NCI-H1105 (cell line): ENCODE measurements at places on chromosomes 1 and 21.
A peak's percentile ranks its signal among the peaks of the same experiment; 100 is the strongest.

GRCh38 chr1:22976461-22977243 lies 4.0 kb upstream of the LACTBL1 start:
- DNase-seq = peak; percentile 68

GRCh38 chr1:180157576-180158057 lies 2.9 kb downstream of the QSOX1 start:
- peak; percentile 23 for DNase-seq

DNA sequence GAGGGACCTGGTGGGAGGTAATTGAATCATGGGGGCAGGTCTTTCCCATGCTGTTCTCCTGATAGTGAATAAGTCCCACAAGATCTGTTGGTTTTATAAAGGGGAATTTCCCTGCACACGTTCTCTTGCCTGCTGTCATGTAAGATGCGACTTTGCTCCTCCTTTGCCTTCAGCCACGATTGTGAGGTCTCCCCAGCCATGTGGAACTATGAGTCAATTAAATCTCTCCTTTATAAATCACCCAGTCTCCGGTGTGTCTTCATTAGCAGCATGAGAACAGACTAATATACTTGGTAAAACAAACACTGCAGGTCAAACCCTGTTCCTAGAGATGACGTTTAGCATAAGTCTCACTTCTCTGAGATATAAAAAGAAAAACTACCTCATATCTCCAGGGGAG lies 148.3 kb downstream of the MATN1 start:
- no peak for DNase-seq

GRCh38 chr1:65958561-65959350 lies 166.1 kb downstream of the PDE4B start:
- peak; percentile 41 for DNase-seq

DNA sequence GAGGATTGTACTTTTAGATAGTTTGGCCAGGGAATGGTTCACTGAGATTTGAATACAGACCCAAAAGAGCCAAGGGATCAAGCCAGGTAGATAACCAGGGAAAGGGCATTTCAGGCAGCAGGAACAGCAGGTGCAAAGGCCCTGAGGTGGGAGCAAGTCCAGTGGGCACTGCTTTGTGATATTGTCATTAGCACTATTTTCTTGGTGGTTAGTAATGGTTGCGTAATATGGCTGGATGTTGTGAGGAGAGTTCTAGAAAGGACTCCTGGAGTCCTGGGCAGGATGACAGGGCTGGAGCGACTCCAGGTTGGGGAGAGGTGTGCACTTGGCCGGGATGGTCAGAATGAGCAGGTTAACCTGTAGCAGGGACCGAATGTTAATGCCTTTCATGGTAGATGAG lies 4.4 kb downstream of the AZIN2 start:
- no peak for DNase-seq

DNA sequence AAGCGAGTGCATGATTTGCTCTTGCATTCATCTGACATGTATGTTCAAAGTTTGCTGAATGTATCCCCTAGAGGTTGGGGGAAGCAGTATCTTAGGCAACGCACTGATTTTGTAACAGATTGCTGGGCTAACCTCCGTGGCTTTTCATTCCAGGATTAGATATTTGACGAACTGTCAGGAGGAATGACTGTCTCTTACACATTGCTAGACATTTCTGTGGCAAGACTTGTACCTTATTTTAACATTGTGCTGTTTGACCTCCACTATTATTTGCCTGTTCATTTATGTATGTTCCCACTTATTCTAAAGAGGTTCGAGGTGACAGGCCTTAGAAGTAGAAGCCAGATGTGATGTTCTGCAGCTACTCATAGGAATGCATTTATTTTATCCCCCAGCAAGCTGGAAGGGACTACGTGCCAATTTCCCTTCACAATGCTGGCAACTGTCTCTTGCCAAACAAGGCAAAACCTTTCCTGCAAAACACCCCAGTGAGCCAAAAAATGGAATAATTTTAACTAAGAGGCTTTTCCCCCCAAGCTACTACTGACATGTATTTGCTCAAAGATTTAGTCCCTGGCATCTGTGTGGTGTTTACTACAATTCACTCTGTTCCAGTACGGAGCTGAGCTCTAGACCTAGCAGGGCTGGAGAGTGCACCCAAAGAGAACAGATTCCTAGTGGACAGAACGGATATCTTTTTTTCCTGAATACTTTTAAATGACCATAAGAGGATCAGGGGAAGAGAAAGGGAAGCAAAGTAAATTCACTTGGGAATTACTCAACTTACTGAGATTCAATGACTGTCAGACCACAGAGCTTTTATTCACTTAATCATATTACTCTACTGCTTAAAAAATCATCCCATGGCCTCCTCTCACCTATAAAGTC lies 646.2 kb downstream of the SMYD3 start:
- DNase-seq = no peak

GRCh38 chr1:53895421-53895820 lies 1.4 kb downstream of the DIO1 start:
- no peak for DNase-seq

GRCh38 chr1:225979421-225979820 lies 19.7 kb downstream of the SDE2 start:
- no peak for DNase-seq

DNA sequence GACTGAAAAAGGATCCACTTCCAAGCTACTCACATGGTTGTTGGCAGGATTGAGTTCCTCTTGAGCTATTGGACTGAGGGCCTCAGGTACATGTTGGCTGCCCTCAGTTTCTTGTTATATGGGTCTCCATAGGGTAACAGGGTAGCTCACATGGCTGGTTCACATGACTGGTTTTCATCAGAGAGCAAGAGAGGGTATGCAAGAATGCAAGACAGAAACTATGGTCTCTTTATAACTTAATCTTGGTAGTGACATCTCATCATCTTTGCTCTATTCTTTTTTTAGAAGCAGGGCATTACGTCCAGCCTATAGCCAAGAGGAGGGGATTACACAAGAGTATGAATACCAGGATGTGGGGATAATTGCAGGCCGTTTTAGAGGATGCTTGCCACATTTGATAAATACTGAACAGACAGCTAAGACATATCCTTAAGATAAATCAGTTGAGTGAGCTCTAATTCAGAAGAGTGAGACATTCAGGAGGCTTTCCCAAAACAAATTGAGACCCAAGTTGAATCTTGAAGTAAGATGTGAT lies 100.2 kb downstream of the HMCN1 start:
- DNase-seq = no peak
